ENCODE measurements at places on chromosomes 16 and 17.
A peak's percentile ranks its signal among the peaks of the same experiment; 100 is the strongest.

DNA sequence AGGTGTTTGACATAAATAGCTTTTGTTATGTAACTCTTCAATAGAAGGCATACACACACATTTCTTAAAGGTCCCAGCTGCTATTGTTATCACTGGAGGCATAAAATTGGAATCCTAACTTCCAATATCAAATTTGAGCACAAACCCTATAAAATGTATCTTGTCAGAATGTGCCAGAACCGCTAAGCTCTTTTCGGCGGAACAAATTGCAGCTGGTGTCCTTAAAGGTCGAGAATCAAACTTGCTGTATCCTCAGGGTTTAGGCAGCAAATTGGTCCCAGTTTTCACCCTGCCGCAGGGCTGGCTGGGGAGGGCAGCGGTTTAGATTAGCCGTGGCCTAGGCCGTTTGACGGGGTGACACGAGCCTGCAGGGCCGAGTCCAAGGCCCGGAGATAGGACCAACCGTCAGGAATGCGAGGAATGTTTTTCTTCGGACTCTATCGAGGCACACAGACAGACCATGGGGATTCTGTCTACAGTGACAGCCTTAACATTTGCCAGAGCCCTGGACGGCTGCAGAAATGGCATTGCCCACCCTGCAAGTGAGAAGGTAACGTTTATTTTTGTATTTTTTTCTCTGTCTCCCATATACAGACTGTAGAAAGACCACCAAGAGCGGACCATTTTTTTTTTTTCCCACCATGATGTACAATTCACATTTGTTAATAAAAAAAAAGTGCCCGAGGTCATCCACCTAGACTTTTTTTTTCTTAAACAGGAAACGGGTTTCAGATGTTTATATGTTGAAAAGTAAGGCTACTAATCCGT is 297.1 kb downstream of the IRF8 start:
- DNase-seq: no peak

DNA sequence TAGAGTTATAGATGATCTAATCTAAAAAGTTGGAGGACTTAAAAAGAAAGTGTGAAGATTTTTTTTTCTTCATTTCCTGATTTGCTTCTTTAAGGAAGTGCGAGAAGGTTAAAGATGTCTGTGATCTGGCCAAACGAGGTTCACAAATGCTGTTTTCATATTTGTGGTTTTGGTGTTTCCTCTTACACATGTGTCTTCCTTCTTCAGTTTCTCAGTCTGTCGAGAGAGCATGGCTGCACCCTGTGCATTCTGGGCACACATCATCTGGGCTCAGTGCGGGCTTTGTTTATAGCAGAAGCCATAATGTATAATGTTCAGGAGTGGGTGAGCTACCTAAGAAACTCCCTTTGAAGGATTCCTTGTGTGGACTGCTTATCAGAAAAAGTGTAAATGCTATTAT is 260.4 kb upstream of the TBX2 start:
- DNase-seq: peak; percentile 71

- no peak for DNase-seq
Observed at GRCh38 chr17:17824119-17824782, 12.5 kb downstream of the SREBF1 start.

GRCh38 chr17:55969562-55970324 is 183.5 kb upstream of the ANKFN1 start:
- DNase-seq: no peak

- no peak for DNase-seq
Observed at GRCh38 chr17:50763716-50764475, 3.4 kb downstream of the ANKRD40CL start.

DNA sequence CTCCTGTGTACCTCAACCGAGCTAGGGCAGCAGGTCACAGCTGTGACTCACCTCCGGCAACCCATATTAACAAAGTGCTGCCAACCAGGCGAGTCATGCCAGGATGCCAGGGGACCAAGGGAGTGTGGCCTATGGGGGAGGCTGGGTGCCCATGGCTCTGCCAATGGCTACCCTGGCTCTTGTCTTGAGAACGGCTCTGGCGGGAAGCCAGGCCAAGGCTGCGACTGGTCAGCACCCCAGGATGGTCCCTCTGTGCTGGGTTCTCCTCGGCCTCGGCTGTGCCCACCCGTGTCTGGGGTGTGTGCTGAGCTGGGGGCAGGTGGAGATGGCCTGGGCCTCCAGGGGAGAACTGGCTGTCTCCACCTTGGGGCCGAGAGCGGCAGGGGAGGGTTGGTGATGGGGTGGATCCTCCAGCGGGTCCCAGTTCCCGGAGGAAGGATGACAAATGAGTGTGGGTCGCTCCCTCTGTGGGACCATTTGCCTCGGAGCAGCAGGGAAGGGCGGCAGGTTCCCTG is 75.8 kb downstream of the MRC2 start:
- DNase-seq: peak; percentile 57

Data from AG08396 (cell line).